Fibroblast of upper back skin (primary cell): ENCODE measurements at places on chromosomes 2 and 18.

GRCh38 chr18:59721211-59721610 is 24.0 kb upstream of the CCBE1 start:
- DNase-seq = no peak

DNA sequence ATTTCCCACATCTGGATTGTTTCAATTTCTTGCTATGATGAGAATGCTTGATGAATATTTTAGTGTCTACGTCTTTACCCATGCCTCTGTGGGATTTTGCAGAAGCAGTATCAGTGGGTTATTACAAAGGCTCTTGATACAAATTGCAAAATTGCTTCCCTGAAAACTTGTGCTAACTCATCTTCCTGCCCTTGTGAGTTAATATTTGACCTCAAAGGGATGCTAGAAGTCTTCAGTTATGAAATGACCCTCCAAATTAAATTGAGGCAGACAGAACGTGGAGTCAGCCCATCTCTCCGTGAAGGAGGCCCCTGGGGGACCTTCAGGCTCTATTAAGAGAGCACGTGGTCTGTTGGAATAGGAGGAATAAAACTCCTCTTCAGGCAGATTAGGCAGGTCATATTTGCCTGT is 239.2 kb upstream of the HS6ST1 start:
- peak; percentile 83 for DNase-seq

DNA sequence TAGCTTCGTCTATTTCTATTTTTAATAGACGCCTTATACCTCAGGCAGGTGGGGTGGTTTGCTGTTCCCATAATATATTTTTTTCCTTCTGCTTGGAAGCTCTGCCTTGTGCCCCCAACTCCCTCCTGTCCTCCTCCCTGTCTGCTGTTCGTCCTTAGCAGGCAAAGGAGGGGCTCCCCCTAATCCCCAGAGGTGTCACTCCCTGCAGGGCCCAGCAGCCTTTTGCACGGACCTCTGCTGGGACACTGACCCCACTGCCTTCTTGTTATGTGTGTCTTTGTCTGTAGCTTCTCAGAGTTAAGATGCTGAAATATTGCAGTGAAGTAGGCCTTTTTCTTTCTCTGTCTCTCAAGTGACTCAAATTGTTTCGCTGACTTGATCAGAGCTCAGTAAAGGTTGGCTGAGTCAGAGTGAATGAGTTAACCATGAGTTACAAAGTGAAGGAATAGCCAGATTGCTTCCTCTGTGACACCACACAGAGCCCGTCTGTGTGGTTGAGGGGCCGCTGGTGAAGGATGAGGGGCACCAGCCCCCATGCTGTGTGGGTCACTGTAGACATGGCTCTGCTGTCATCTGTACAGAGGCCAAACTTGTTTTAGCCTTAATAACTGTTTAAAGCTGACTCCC is 47.7 kb downstream of the PRKCE start:
- DNase-seq = peak; percentile 79

GRCh38 chr2:120683081-120683480 is 52.6 kb upstream of the GLI2 start:
- DNase-seq = no peak

DNA sequence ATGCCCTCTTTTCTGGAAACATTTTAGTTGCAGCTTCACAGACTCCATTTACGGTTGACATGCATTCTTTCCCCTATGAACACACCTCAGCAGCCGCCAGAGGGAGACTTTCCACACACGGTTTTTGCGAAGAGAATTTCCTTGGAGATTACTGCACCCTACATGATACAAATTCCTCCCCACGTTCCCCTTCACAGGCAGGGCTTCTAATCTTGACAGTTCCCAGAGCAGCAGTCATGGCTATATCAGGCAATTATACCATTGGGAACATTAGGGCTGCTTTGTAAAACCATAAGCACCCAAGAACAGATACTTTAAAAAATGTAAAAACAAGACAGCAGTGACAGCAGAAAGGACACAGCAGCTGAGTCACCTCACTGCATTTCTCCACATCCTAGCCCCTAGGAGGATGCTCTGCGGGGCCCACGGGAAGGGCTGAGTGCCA is 253.8 kb downstream of the TGIF1 start:
- DNase-seq = peak; percentile 74

DNA sequence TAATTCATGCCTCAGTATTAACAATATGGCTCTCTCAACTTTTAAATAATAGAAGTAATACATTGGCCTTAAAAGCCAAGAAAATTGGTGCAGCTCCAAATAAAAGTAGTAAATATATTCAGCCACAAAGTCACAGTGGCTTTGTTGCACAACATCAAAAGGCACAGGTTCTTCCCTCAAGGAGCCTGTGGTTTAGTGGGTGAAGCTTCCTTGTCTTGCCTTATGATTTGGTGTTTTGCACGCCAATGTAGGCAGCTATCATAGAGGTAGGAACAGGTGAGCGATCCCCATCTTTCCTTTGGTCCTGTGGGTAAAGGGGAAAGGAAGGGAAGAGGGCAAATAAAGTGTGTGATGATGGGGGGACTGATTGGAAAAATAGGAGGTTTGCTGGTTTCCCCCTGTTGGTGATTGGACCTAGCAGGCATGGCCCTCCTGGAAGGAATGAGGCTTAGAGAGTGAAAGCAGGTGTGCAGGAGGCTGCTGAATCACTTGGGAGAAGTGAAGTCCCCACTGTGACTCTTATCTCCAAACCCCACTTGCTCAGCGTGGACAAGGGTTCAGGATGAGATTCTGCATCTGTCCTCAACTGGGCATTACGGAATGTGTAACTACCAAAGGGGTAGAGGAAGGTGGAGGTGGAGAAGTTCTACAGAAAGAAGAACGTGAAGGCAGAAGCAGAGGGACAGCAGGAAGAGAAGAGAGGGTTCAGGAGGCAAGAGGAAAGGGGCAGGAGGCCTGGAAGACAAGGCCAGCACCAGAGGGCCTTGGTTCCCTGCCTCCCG is 20.1 kb upstream of the TNP1 start:
- no peak for DNase-seq

GRCh38 chr2:9964334-9964980 is 13.0 kb downstream of the GRHL1 start:
- DNase-seq = no peak

- no peak for DNase-seq
Measured at GRCh38 chr2:12734914-12735654, 18.3 kb downstream of the TRIB2 start.

GRCh38 chr2:20609349-20609994 is 41.4 kb downstream of the HS1BP3 start:
- DNase-seq = peak; percentile 79

DNA sequence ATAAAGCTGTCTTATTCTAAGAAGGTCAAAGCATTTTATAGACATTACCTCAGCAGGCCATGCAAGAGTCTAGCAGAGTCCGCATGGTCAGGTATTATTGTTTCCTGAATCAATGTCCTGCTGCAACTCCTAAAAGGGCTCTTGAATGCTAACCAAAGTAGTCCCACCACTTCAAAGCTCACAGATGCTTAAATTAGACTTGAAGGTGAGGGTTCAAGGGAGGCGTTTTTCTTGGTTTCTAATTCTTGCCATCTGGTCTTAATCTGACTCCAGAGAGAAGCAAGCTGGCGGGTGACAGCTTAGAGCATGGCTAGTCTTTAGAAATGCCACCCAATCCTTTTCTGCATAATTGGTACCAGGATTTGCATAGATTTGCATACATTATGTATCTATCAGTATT is 226.3 kb downstream of the MREG start:
- DNase-seq = no peak

DNA sequence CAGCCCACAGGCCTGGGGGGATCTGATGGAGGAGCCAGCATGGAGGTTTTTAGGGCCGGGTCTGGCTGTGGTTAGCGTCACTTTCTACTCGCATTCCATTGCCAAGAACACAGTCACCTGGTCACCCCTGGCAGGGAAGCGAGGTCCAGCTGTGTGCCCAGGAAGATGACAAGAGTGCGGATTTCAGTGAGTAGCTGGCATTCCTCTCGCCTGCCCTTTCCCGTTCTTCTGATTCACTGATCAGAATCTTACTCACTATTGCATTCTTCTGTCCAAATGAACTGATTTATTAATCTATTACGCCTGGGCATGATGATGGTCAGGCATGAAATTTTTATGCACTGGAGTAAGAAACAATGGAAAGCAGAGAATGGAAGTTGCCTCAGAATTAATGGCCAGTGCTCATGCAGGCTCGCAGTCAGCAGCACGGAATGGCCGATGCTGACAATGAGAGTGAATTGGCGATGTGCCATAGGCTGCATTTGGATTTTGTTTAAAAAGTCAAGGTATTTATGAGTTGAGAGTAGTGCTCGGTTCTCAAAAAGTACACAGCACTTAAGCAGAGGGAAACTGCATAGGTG is 76.4 kb upstream of the MGAT5 start:
- peak; percentile 55 for DNase-seq
